ENCODE measurements at places on chromosomes 12 and 14.

GRCh38 chr14:77882636-77883035, 82.7 kb downstream of the ADCK1 start:
- DNase-seq = no peak

DNA sequence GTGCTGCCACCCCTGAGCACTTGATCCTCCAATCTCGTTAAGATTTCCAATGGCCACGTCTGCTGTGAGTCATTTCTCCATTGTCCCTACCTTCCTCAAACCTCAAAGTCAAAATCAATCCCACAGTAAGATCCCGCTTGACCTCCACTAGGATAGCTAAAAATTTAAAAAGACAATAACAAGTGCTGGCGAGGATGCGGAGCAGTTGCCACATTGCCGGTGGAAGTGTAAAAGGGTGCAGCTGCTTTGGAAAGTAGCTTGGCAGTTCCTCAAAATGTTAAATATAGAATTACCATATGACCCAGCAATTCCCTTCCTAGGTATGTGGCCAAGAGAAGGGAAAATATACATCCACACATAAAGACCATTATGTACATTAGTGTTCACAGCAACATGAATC, 9.5 kb upstream of the BCL7A start:
- DNase-seq = no peak

GRCh38 chr14:44449680-44450079, 57.4 kb downstream of the FSCB start:
- DNase-seq = no peak

- no peak for DNase-seq
These were observed 26.0 kb downstream of the VEZT start for GRCh38 chr12:95243497-95244183.

GRCh38 chr14:65019944-65020566, 33.4 kb downstream of the FNTB start:
- DNase-seq = no peak

- no peak for DNase-seq
These were observed at the start of gene A2M for GRCh38 chr12:9115731-9116559. TSS of gene A2M (minus strand) at chr12:9115919. CDS start at chr12:9115849, 70 bp downstream.

DNA sequence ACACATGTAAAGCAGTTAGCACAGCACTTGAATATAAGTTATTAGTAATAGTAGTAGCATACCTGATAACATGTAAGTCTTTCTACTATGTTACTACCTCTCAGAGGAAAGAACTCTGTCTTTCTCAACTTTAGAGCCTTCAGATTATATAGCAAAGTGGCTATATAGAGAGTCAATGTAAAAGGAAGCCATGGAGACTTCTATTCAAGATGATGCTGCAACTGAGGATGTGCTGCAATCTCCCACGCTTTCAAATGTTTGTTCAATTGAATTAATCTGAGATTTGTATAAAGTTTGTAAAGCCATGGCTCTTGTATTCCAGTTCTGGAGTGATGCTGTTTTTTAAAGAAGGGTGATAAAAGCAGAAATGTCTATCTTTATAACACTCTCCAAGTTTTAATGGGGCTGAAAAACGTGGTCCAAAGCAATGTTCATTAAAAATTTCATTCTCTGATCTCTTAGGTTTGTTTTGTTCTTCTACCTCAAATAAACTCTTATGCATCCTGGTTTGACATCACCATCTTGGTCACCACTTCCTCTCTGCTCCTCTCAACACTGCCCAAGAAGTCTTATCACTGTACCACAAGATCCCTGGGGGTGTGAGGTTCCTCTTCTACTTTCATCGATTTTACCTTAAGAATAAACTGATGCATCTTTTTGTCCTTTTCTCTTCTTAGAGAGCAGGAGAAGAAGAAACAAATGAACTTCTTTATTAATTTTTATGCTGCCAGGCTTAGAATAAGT, 40.6 kb downstream of the C12orf42 start:
- no peak for DNase-seq

GRCh38 chr12:16090974-16091373, 179.8 kb downstream of the DERA start:
- no peak for DNase-seq
